ENCODE measurements at places on chromosomes 12 and 14.

- DNase-seq, result no peak
Measured at GRCh38 chr12:28258998-28259397, 68.7 kb downstream of the CCDC91 start.

- DNase-seq, result no peak
Measured at GRCh38 chr12:90250042-90250441, 541.4 kb upstream of the ATP2B1 start.

GRCh38 chr14:57323721-57324120, 55.0 kb downstream of the AP5M1 start:
- no peak for DNase-seq

- DNase-seq, result no peak
Measured at GRCh38 chr14:104285508-104285840, 147.1 kb downstream of the KIF26A start.

GRCh38 chr14:98826618-98827017, 445.4 kb downstream of the BCL11B start:
- no peak for DNase-seq

DNA sequence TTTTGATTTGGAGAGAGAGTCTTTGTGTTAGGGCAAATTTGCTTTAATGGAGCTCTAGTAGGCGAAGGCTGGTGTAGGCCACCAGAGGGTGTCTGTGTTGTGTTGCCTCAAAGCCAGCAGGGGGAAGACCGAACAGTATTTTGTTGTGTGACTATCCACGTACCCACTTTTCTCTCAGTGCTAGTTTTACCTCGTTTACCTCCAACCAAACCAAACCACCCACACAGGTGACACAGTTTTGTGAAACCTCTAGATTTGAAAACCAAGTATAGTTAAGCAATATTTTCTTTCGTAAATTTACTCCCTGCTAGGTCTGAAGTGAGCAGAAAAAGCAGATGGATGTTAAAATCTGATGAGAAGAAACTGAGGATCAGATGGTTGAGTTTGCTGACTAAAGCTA, 36.3 kb upstream of the NPFF start:
- peak; percentile 69 for DNase-seq

- peak; percentile 83 for DNase-seq
Measured at GRCh38 chr12:121799842-121800693, 3.7 kb upstream of the SETD1B start.

DNA sequence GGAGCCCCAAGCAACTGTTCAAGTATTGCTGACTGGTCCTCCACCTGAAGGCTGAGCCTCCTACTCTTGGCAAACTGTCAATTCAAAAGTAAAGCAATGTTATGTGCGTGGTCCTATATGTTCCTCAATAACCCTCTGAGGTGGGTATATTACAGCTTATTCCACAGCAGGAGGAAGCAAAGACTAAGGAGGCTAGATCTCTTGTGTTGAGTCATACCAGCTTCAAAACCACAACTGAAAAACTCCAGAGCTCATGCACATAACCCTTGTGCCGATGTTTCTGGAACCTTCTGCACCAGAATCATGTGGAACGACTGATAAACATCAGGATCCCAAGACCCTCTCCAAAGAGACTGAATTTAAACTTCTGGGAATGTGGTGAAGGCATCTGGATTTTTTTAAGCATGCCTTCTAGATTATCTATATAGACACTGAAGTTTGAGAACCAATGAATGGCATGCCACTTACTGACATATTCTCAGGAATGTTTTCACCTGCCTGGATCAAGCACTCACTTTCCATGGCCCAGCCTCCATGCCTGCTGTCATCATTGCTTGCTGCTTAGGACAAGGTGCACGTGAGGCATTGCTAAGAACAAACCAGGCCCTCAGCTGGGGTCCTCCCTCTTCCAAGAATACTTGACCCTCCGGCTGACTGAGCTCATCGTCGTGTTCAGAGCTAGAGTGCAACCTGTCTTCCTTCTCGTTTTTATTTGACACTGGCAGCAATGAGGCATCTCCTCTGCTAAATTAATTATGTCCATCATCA, 194.7 kb downstream of the BCL11B start:
- peak; percentile 20 for DNase-seq

- peak; percentile 64 for DNase-seq
Measured at GRCh38 chr14:90093942-90094595, 32.3 kb downstream of the KCNK13 start.

GRCh38 chr14:59037086-59037485, 151.4 kb upstream of the DAAM1 start:
- DNase-seq, result no peak

- no peak for DNase-seq
Measured at GRCh38 chr12:42394429-42394828, 68.5 kb downstream of the PPHLN1 start.

GRCh38 chr12:25382311-25383106, 131.8 kb upstream of the KRAS start:
- DNase-seq, result no peak

DNA sequence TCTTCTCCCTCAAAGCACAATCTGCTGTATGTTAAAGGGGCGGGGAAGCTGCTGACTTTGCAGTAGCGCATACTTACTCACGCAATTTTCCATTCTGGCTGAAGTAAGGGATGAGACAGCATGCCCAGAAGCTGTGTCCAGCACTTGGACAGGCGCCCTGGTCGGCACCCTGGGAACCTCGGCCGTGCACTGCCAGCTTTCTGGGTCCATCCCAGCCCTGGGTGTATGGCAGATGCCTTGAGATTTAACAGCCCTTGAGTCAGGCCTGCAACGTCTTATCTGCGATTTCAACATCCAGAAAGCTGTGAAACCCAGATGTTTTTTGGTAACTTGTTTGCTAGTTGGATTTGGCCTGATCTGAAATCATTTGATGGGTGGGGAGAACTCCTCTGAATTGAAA, 16.1 kb downstream of the EML1 start:
- DNase-seq, result no peak

GRCh38 chr14:103128631-103129300, 5.5 kb downstream of the TNFAIP2 start:
- DNase-seq, result no peak

DNA sequence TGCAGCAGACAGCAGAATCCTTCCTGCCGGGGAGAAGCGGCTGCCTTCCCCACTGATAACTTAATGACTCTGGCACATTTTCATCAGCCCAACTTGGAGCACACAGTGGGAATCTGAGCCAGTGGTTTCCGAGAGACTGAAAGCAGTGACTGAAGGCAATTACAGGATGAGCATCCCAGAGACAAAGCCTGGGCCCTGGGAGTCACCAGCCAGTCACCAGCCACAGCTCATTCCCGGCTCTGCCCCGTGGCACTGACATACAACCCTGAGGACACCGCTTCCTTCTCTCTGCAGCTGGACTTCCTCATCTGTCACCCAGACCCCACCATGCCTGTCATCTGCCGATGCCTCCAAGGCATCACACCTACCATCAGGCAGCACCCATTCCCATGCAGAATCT, 192.3 kb downstream of the DPF3 start:
- DNase-seq, result no peak

Measured in activated CD4-positive, alpha-beta T cell treated with anti-CD3 and anti-CD28 coated beads, Interleukin-2, amount 50 U/mL, for 16 hours (primary cell).